ENCODE measurements at places on chromosomes 4 and X.

- DNase-seq = peak; percentile 95
Observed at GRCh38 chrX:48917139-48918001, 1.5 kb downstream of the PIM2 start.

DNA sequence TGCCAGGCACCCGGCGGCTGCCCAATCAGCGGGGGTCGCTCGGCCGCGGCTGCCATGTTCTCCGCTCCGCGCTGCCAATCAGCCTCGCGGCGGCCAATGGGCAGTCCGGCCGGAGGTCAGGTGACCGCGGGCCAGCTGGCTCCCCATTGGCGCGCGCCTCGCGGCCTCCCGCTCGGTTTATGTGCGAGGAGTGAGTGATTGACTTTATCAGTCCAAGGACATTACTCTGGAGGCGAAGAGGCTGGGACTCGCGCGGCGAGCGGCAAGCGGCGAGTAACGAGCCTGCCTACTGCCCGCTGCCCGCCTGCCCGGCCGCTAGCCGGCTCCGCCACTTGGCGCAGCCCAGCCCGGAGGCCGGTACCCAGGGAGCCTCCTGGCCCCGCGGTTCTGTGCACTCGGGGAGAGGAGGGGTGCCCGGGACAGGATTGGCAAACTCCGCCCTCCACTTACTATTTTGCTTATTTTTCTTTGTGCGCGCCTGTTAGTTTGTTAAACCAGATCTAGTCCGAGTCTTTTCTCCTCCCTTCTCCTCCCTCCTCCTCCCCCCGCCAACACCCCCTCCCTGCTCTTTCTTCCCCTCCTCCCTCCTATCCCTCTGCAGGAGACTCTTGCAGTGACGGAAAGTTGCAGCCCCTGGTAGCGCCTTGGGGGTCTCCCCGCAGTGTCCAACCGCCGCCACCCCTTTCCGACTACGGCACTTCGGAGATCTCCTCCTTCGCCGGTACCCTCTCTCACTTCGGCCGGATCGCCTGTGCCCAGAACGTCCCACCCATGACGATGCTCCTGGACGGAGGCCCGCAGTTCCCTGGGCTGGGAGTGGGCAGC lies at the start of gene ZIC3:
ZIC3 (plus strand) TSS at position 207 of the 825 bp plus-strand sequence; CDS start at position 772, 565 bp downstream.
- peak; percentile 70 for DNase-seq

GRCh38 chrX:12704706-12705105 lies 86.5 kb upstream of the PRPS2 start:
- DNase-seq = no peak

DNA sequence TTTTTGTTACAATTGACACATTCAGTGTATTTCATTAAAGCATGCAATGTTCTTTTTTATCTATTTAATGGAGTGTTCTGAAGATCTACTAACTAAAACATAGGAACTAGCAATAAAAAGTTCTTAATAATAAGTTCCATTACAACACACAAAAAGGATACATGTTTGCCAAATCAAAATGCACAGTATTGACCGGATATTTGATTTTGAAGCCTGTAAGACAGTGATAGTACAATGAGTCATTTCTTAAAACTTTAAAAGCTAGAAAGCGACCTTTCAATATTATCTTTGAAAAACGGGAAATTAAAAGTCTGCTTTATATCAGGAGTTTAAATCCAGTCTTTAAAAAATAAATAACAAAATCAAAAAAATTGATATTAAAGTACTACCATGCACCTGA lies 2.4 kb upstream of the PRDM5 start:
- DNase-seq = no peak

GRCh38 chrX:79036157-79036880 lies 91.1 kb downstream of the P2RY10 start:
- no peak for DNase-seq

GRCh38 chr4:5989236-5990225 lies 28.7 kb downstream of the C4orf50 start:
- no peak for DNase-seq

All from AG20443 (cell line).